Thyroid gland (tissue), 4 donors: ENCODE measurements at places on chromosomes 2 and 18.

DNA sequence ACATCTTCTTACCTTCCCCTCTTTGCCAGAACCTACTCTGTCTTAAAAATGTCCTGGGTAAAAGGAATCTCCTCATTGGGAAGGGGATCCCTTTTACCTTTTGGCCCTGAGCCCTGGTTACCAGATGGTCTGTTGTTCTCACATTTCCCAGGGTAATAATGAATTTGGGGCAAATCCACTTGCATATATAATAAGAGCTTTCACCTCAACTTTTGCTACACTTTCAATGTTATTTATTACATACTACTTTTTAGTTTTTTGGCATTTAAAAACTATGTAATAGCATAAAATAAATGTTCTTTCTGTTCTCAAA lies 15.0 kb downstream of the CERS6 start:
- no peak for DNase-seq

DNA sequence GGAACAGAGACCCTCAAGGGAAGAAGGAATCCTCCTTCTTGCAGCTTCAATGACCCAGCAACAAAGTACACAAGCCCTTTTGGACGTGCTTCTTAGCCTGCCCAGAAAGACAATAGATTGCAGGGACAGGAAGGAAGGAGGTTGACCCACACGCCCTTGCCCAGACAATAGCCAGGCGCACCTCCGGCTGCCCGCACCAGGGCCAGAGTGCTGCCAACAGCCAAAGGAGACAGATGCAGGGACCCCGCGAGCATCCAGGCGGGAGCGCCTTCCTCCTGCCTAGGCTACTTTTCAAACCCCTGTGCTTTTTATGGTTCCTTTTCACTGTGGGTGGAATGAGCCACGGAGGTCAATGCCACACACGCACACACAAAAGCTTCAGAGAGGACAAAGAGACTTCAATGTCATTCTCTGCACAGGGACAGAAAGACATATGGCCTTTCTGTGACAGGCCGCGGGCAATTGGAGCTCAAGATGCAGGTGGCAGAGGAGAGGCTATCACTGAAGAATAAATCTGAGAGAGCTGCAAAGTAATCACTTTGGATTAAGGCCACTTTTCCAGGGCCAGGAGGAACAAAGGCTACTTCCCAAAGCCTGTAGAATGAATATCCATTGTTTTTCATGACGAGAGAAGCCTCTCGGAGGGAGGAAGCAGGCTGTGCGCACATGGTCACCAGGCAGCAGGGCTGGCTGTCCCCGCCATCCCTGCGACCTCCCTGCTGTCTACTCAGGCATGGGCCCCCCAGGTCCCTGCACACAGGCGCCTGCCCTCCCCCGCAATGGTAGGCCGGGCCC lies 300.6 kb downstream of the EIPR1 start:
- DNase-seq, result no peak

DNA sequence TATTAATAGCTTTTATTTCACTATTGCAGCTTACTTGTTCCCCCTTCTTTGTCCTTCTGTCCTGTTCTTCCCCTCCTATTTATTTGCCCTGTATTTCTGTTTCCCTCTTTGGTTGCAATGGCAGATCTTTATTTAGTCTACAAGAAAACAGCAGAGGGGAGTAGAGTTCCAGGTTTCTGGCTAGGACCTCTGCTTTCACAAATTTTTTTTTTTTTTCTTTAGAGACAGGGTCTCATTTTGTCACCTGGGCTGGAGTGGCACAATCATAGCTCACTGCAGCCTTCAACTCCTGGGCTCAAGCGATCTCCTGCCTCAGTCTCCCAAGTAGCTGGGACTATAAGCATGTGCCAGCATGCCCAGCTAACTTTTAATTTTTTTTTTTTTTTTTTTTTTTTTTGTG lies 188.1 kb upstream of the SPRED2 start:
- DNase-seq, result no peak

DNA sequence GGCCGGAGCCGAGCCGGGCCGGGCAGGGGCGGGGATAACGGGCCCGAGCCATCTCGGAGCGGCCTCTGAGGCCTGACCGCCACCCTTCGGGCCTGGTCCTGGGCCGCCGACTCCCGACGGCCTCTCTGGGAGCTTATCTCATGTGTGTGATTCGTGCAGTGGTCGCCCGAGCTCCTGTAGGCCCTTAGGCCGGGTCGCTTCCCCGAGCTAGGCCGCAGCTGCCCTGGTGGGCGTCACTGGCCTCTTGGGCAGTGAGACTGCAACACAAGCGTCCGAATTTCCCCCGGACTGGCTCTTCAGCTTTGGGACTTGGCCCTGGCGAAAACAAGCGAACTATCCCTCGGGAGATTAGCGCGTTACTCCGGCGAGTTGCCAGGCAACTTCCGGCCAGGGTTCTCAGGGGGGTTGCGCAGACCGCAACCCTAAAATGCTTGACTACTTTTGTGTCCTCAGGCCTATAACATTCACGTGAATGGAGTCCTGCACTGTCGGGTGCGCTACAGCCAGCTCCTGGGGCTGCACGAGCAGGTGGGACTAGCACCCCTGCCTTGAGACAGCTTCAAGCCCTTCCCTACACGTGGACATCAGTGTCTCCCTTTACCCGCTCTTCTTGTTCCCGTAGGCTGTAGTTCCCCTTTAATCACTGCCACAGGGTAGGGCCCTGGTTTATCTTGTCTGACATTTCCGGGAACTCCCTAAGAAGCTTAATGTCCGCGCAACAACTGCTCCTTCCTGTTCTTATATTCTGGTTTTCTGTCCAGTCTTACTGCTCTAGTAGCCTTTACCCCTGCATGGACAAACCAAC lies 602 bp downstream of the SNX17 start:
- peak; percentile 65 for DNase-seq

DNA sequence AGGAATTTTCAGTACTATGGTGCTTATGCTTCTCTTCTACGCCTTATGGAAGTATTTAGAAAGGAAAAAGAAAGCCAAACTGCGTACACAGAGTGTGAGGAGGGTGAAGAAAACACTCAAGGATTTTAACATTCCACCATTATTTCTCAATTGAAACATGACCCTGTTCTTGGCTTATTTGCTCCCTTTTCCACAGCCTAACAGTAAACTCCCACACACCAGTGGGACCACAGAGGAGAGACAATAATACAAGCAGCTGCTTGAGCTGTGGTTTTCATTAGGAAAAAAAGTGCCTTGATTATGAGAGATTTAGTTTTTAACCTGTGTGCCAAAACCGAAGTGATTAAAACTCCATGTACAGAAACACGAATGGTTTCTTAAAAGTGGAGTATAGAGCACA lies 134.3 kb downstream of the MEP1B start:
- no peak for DNase-seq

DNA sequence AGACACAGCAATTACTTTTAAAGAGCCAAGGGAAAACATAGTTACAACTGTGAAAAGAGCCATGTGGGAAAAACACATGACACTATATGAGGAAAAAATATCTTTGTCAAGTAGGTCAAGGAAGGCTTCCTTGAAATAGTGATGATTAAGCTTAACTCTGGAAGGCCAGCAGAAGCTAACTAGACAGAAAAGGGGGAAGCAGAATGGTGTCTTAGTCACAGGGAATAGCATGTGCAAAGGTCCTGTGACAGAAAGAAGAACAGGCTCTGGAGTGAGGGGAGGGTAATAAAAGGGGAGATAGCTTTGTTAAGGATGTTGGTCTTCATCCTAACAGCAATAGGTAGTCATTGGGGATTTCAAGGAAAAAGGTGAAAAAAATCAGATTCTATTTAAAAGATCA lies 64.0 kb downstream of the ARHGAP25 start:
- DNase-seq, result no peak

DNA sequence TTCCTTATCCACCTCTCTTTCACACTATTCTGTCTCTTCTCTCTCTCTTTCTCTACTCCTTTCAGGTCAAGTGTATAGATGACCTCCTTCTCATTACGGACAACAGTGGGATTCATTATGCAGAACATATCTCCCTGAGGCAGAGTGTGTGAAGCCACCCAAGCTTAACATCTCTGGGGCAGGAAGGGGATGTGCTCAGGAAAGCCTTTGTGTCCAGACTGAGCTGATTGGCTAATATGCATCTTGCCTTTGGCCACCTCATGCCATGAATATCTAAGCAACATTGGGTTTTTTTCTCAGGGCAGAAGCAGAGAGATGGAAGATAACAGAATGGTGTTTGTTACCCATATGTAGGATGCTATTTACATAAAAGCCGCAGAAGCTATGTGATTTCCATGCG lies 211.4 kb upstream of the LRRTM1 start:
- DNase-seq, result no peak

DNA sequence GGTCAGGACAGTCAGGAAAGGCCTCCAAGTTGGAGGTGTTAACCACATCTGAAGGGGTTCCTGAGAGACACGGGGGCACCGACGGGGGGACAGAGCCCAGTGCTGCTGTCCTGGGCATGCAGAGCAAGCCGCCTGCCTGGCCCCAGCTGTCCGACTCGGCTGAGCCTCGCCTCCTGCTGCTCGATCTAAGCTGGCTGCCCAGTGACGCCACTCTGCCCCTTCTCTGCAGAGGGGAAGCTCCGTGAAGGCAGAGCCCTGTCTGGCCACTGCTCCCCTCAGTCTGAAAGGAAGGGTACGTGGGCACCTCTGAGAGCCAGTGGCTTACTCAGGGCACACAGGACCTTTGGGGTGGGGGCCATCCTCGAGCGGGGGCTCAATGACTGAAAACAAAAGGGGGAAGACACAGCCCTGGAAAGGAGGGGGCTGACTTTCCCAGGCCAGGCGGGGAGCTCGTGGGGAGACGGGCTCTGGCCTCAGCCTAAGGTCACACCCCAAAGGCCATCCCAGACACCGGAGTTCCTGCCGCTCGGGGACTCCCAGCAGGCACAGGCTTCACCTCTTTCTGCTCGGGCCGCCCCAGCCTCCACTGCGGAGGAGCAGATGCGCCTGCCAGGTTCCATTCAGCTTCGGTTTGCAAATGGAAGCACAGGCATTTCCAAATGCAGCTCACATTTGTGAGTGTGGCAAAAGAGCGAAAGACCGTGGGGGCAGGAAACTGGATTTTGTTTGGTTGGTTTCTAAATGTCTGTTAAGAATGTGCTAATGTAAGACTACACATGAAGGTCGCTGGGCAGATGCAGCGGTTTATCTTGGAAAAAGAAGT lies 136.9 kb downstream of the HDAC4 start:
- DNase-seq, result no peak

GRCh38 chr2:3638456-3638810 lies 19.6 kb upstream of the ALLC start:
- no peak for DNase-seq

DNA sequence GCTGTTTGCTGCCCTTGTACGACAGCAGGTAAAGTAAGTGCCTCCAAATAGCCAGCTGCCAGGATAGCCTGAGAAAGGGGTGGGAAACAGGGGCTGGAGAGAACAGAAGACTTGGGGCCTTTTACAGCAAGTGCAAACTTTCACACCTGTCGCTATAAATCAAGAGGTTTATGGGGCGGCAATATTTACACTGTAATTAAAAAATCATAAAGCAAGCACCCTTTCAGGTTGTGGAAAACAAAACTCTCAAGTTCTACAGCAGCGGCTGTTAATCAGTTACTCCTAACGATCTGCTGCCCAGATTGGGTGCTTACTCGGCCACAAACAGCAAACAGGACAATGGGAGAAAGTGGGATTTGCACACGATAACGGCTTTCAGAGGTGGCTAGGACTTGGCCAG lies 359.5 kb upstream of the ETAA1 start:
- no peak for DNase-seq

- no peak for DNase-seq
Measured at GRCh38 chr2:229370509-229370908, 99.4 kb upstream of the PID1 start.

- peak; percentile 74 for DNase-seq
Measured at GRCh38 chr18:24726727-24727492, 266.5 kb downstream of the HRH4 start.

DNA sequence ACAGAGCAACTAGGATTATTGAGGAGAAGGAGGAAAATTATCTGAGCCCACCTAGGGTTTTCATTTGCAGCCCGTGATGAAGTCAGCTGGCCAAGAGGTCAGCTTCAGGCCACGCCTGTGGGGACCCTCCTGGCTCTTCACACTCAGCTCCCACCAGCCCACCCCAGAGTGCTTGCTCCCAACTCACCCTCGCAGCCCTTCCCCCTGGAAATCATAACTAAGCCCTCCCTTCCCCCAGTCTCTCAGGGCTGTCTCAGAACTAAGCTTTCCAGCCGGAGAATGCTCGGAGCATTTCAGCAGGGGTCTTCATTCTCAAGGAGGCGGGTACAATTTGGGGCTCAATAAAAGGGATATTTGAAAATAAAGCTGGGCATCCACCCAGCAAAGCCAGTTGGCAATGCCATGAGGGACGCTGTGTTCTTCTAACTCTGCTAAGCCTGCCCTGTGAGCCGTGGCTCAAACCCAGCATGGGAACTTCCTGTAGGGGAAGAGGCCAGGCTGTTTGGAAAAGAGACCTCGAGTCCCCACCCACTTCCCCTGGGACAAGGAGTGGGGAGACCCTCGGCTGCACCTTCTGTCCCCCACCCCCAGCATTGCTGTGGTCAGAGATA lies 194.9 kb downstream of the CTIF start:
- no peak for DNase-seq

DNA sequence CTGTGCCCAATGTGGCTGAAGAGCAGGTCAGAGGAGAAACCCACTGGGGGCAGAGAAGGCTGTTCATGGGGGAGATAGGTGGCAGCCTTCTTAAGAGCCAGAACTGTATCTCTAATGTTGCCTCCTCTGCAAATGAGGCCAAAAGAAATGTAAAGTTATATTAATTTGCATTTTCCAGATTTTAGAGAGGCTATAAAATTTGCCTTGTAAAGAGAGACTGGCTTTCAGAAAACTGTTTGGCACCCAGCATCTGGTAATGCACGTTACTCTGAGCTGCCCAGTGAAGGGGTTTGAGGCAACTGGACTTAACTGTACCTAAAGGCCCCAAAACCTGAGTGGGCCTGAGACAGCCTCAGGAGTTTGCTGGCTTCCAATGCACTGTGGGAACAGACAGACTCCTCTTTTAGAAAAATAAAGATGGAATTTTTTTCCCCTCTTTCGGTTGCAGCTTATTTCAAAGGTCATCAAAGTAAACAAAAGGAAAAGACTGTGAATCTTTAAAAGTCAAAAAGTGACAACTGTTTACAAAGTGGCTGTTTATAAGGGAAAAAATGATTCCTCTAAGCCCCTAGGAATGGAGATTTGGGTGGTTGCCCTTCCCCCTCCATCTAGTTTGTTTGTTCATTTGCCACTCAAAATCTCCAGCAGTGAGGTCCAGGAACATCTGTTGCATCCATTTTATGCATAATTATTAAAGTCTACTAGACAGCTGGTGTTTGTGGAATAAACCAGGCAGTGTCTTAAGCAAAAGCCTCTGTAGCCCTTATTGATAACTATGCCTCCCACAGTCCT lies 132.2 kb upstream of the ZFP36L2 start:
- no peak for DNase-seq

GRCh38 chr2:8282858-8283252 lies 399.0 kb upstream of the ID2 start:
- DNase-seq, result no peak
